Fibroblast of pulmonary artery (primary cell): ENCODE measurements at places on chromosomes 3 and 15.

GRCh38 chr3:99434190-99434589 lies 204.2 kb upstream of the COL8A1 start:
- no peak for DNase-seq

GRCh38 chr3:117104792-117105191 lies 395.2 kb downstream of the TUSC7 start:
- DNase-seq: no peak

DNA sequence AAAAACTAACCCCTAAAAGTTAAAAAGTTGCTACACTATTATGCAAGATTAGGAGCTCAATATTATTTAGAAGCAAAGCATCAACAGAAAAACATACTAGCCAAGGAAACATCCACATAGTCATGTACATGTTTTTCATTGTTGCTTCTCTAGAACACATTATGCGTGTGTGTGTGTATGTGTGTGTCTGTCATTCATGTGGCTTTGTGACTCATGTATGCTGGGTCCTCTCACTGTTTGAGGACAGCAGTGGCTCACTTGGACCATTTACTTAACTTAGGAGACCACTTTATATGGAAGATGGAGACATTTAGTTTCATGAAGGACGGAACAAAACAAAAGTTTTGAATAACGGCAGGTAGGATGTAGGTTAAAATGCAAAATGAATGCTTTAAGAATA lies 219.4 kb upstream of the THBS1 start:
- peak; percentile 8 for DNase-seq

DNA sequence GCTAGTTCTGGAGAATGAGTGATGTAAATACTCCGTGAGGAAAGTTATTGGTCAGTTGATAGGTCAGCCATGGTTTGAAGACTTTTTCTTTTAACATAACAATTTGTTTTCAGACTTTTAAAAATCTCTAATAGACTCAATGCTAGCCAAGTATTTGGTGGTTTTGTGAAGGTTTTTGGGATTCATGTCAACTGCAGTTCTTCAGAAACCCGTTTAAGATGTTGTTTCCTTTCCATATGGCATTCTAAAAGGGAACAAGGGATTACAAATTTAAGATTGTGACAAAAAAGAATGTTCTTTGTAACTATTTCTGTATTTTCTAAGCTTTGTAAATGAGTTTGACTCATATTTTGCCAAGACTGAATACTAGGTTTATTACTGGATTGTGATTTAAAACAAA lies 281.7 kb upstream of the COL8A1 start:
- DNase-seq: no peak

- no peak for DNase-seq
Observed at GRCh38 chr3:47019201-47019600, 39.7 kb downstream of the NBEAL2 start.

GRCh38 chr3:17349093-17349492 lies 393.3 kb downstream of the TBC1D5 start:
- DNase-seq: no peak

DNA sequence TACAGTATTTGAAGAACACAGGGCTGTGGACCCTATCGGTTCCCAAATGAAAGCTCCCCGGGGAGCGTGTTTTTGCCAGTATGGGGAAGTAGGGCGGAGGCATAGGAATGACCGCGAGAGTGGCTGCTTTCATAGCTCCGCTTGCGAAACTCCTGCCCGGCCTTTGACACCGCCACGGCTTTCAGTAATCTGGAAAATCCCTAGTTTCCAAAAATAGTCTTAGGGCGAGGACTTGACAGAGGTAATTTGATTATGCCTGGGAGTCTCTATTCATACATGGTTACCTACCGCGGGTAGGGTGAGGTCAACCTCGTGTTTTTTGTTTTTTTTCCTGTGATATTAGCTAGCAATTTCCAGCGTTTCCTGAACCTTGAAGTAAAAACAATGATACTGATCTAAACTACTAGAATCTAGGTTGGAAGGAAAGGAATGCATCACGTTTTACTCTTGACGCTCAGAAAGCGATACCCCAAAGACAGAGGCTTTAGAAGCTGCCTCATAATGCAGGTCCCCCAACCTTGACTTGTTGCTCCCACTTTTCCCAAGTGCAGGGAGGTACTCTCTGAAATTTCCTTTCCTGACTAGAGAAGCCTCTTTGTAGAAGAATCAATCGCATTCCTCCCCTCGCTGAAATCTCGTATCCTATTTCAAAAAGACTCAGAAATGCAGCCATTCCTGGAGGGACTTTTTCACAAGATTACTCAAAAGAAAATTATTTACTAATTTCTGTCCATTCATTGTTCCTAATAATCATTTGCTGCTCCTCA lies 894 bp upstream of the CCNL1 start:
- peak; percentile 97 for DNase-seq

- DNase-seq: peak; percentile 39
Observed at GRCh38 chr3:197482001-197482400, 73.8 kb downstream of the BDH1 start.

DNA sequence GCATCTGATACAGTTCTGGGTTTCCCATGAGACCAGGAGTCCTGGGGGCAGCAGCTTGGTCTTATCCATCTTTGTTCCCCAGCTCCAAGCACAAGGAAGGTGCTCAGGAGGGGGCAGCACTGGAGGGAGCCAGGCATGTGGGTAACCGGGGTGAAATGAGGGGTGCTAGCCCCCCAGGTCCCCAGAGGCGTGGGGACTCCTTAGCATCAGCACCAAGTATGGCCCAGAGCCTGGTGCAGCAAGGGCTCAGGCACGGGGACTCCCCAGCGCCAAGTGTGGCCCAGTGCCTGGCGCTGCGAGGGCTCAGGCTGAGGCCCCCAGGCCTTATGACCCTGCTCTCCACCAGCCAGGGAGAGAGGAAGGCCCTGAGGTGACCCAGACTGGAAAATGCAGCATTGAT lies 94.1 kb downstream of the CHSY1 start:
- DNase-seq: no peak
